ENCODE measurements at places on chromosomes 3 and 15. TPM values are rescaled to one million over a fixed set of nuclear protein-coding genes. Genes with fewer than 3 reads are reported as not detected.

DHFR2 gene
- 3.0 TPM for total RNA-seq

C15orf62 gene
- total RNA-seq: not detected

CCR5 gene
- total RNA-seq: not detected

TBC1D23 gene
- total RNA-seq: 11.1 TPM
